Omental fat pad (tissue), 4 donors: ENCODE measurements at places on chromosomes 13 and 19. TPM values are rescaled to one million over a fixed set of nuclear protein-coding genes. Genes with fewer than 3 reads are reported as not detected.

Gene ZNF528
- total RNA-seq = 10.3 TPM

Gene LILRB4
- 7.8 TPM for total RNA-seq

Gene LYL1
- 25.7 TPM for total RNA-seq

Gene CEACAM7
- not detected for total RNA-seq

Gene PDX1
- total RNA-seq = not detected

Gene NTF4
- total RNA-seq = not detected

Gene CERS1
- total RNA-seq = 0.24 TPM

Gene LYPD5
- 15.0 TPM for total RNA-seq

Gene RFX1
- total RNA-seq = 2.8 TPM

Gene PSG4
- not detected for total RNA-seq

Gene SYNGR4
- not detected for total RNA-seq

Gene GSX1
- not detected for total RNA-seq

Gene ELAVL3
- not detected for total RNA-seq

Gene TEX101
- total RNA-seq = not detected

Gene KLK14
- not detected for total RNA-seq

Gene GNA15
- total RNA-seq = 11.2 TPM

Gene KLF1
- not detected for total RNA-seq

Gene ATCAY
- total RNA-seq = not detected

Gene KLK3
- total RNA-seq = not detected

Gene GRAMD1A
- total RNA-seq = 43.1 TPM

Gene OR7D2
- total RNA-seq = not detected

Gene FAM216B
- total RNA-seq = not detected

Gene ZNF91
- total RNA-seq = 56.9 TPM

Gene TMEM59L
- total RNA-seq = not detected

Gene ZNF536
- 1.1 TPM for total RNA-seq

Gene ZNF615
- total RNA-seq = 8.9 TPM

Gene C19orf33
- 28.8 TPM for total RNA-seq

Gene MAP1S
- 27.4 TPM for total RNA-seq

Gene KASH5
- 0.56 TPM for total RNA-seq

Gene NBEA
- total RNA-seq = 10.7 TPM

Gene ZNF134
- 25.1 TPM for total RNA-seq

Gene MUC16
- total RNA-seq = 129 TPM

Gene CATSPERD
- not detected for total RNA-seq

Gene PSG7
- total RNA-seq = not detected

Gene SULT2A1
- total RNA-seq = not detected

Gene NAPSA
- 1.3 TPM for total RNA-seq

Gene EGLN2
- 107 TPM for total RNA-seq

Gene CYP2F1
- total RNA-seq = not detected

Gene ZNF222
- total RNA-seq = 3.7 TPM

Gene EMC10
- 47.3 TPM for total RNA-seq

Gene CEACAM21
- 0.37 TPM for total RNA-seq

Gene ZNF256
- total RNA-seq = 7.9 TPM

Gene HIPK4
- 0.24 TPM for total RNA-seq

Gene LILRB3
- 78.8 TPM for total RNA-seq

Gene TNFSF9
- total RNA-seq = 1.4 TPM
